Daoy (cell line): ENCODE measurements at places on chromosomes 7 and 10. TPM values are rescaled to one million over a fixed set of nuclear protein-coding genes. Genes with fewer than 3 reads are reported as not detected.

DNA sequence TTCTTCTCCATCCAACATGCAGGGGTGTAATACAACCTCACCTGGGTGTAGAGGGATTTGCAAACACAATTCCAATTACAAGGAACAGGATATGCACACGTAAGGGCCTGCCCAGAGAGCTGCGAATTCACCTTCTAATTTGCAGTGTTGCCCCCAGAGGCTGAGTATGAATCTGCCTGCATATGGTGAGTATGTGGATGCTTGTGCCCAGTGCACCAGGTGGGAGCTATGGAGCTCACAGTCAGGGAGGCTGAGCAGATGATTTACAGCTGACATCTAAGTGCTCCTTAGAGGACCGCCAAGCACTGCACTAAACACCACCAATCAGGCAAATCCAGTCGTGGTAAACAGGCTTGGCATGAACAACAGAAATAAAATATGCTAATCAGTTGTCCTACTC is 132.0 kb downstream of the RELN start:
- DNase-seq: no peak

Gene H2BK1
- total RNA-seq: not detected in 2 replicates

Gene RHEB
- total RNA-seq: 307 and 426 TPM in 2 replicates

Gene NUDCD3
- 75.3 and 95.7 TPM in 2 replicates for total RNA-seq

DNA sequence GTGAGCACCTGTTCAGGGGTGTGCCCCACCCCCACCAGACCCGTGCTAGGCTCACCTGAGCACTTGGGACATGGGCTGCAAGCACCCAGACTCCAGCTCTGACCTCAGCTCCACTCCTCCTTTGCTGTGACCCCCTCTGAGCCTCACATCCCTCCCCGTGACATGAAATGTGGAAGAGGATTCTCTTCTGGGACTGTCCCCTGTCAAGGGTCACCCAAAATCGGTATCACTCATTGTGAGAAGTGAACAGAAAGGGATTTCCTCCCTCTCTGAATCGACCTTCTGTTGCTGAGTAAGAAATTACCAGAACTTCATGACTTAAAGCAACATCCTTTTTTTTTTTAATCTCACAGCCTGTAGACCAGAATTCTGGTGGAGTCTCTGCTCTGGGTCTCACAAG is 6.2 kb upstream of the CHST15 start:
- DNase-seq: no peak

Gene CPA4
- 85.6 and 98.8 TPM in 2 replicates for total RNA-seq
